Caudate nucleus (tissue), 63 donors: ENCODE measurements at places on chromosomes 4 and X.

- DNase-seq, result peak; percentile 53
Measured at GRCh38 chr4:55853484-55854046, at the start of gene EXOC1. Gene EXOC1 (plus strand): TSS chr4:55853648. CDS start chr4:55858324, 4,676 bp downstream.

DNA sequence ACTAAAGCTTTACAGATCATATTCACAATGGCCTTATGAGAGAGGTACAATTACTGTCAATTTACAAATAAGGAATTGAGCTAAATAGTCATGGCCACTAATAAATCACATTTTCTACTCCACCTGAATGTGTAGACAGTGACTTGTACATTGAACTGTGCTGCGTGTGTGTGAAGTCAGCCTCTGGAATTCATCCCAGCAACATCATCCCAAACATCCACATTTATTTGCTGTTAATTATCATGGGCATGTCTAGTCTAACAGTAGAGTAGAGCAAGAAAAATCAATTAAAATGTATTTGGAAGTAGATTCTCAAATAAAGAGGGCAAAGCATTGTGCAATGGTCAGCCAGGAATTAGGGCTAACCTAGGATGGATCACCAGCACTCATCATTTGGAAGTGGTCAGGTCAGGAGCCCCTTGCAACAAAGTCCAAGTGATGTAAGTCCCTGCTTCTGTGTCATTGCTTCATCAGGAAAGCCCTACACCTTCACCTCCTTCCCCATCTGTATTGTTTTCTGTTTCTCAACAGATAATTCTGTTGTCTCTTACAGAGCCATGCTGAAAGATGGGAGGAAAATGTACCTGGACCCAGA is 4.8 kb upstream of the PF4V1 start:
- no peak for DNase-seq

- no peak for DNase-seq
Measured at GRCh38 chr4:83074086-83074704, 39.2 kb downstream of the COPS4 start.

GRCh38 chrX:45295259-45295986 is 94.7 kb upstream of the DIPK2B start:
- DNase-seq, result no peak

- DNase-seq, result no peak
Measured at GRCh38 chr4:3338976-3339531, 46.2 kb downstream of the RGS12 start.

GRCh38 chr4:106240699-106241098 is 75.3 kb downstream of the TBCK start:
- no peak for DNase-seq

DNA sequence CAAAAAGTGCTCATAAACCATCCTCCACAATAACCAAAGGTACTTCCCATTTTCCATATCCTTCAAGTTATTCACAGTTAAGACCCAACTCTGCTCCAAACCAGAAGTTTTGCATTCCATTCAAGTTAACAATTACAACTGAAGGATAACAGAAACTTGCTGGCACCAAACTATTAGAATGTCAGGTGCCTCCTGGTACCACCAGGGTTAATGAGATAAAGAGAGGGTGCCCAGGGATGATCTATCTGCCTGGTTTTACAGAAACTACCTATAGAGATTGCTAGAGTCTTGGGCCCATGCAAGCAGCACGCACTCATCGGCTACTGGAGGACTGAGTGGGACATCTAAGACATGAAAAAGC is 114.6 kb downstream of the RBM47 start:
- no peak for DNase-seq

GRCh38 chr4:113433536-113434246 is 327.8 kb downstream of the CAMK2D start:
- DNase-seq, result no peak

- DNase-seq, result no peak
Measured at GRCh38 chr4:34644579-34645115, 1599.7 kb downstream of the ARAP2 start.

DNA sequence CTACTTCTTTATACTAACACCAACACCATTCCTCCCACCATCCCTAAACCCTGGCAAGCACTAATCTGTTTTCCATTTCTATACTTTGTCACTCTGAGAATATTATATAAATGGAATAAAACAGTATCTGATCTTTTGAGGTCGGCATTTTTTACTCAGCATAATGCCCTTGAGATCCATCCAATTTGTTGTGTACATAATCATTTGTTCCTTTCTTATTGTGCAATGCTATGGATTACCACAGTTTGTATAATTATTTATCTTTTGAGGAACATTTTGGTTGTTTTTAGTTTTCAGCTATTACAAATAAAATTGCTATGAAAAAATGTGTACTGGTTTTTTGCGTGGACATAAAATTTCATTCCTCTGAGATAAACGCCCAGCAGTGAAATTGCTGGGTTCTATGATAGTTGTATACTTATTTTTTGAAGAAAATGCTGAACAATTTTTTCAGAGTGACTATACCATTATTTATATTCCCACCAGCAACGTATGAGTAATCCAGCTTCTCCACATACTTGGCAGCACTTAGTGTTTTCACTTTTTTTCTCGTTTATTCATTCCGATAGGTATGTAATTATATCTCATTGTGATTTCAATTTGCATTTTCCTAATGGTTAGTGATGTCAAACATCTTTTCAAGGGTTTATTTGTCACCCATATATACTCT is 154.3 kb upstream of the DCAF8L1 start:
- no peak for DNase-seq

GRCh38 chr4:118948545-118949144 is 60.0 kb downstream of the SYNPO2 start:
- no peak for DNase-seq

- no peak for DNase-seq
Measured at GRCh38 chr4:69577245-69577644, 62.2 kb downstream of the UGT2A2 start.

DNA sequence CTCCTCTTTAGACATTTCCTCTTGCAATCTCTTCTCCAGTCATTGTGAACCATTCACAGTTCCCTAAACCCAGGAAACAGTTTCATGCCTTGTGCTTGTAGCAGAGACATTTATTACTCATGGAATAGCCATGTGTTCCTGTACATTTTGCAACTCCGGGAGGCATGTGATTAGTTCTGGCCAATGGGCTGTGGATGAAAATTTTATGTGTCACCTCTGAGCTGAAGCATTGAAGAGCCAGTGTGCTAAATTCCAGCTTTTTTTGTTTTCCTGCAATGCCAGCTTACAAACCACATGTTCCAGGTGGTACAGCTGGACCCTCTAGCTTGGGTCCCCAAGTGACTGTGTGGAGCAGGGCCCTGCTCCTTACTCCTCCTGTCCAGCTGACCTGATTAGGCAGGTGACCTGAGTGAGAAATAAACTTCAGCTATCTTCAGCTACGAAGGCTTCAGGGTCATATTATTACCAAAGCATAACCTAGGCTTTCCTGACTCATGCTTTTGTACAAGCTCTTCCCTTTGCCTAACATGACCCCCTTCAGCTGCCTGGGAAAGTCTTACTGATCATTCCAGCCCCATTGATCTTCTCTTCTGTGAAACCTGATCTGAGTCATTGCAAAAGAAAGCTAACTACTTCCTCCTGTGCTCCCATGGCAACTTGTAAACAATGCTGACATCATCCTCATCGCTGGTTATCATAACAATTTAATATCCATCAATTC is 200.4 kb downstream of the PTTG2 start:
- no peak for DNase-seq

GRCh38 chrX:141469469-141469868 is 115.1 kb downstream of the SPANXA1 start:
- DNase-seq, result no peak

- DNase-seq, result no peak
Measured at GRCh38 chr4:76951672-76952010, 2.1 kb downstream of the SEPTIN11 start.

GRCh38 chr4:139655116-139655515 is 10.5 kb upstream of the MGST2 start:
- no peak for DNase-seq

DNA sequence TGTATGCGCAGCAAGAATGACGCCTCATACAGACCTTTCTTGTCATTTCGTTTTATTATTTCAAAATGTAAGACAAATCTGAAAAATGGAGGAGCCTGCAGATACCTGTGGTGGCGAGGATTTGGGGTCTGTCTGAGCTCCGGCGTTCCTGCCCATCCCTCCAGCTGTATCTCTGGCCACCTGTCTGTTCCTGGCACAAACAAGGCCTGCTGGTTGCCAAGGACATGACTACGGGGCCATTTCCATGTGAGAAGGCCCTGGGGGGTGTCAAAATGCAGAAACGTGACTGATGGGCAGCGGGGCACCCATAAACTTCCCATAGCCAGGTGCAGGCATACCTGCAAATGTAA is 591 bp upstream of the TSPAN7 start:
- DNase-seq, result no peak

DNA sequence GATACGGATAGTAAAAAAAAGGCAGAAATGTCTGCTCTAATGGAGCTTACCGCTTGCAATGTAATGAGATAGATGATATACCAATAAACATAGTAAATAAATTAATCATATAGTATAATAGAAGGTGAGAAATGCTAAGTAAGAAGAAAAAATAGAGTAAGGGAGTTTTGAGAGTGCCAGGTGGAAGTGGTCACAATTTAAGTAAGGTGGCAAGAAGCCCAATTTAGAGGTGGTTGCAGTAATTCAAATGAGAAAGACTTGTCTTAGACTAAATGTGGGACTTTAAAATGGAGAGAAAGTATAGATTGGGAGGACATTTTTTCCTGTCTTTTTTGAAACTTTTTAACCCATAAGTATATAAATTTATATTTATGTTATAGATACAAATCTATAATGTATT is 26.0 kb downstream of the TBC1D19 start:
- DNase-seq, result no peak

- no peak for DNase-seq
Measured at GRCh38 chrX:109660435-109661143, 35.6 kb upstream of the KCNE5 start.

- no peak for DNase-seq
Measured at GRCh38 chr4:150425161-150425560, 156.8 kb upstream of the MAB21L2 start.

DNA sequence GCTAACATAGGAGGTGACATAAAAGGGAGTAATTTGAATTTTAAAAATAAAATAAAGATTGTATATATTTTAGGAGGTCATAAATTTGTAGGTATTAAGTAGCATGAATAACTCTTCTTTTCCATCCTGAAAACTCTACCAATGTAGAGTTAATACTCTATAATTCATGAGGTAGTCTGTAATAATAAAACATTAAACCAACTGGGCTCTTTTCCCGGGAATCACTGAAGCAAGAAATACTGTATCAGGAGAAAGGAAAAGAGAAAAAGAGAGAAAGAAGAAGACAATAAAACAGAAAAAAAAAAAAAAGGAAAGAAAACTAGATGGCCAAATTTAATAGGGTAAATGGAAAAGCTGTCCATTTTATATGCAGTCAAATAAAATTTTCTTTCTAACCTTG is 984.4 kb downstream of the CCSER1 start:
- DNase-seq, result no peak

GRCh38 chrX:16828124-16828908 is 41.8 kb downstream of the RBBP7 start:
- DNase-seq, result no peak

GRCh38 chrX:100315566-100315965 is 94.5 kb downstream of the PCDH19 start:
- DNase-seq, result no peak

DNA sequence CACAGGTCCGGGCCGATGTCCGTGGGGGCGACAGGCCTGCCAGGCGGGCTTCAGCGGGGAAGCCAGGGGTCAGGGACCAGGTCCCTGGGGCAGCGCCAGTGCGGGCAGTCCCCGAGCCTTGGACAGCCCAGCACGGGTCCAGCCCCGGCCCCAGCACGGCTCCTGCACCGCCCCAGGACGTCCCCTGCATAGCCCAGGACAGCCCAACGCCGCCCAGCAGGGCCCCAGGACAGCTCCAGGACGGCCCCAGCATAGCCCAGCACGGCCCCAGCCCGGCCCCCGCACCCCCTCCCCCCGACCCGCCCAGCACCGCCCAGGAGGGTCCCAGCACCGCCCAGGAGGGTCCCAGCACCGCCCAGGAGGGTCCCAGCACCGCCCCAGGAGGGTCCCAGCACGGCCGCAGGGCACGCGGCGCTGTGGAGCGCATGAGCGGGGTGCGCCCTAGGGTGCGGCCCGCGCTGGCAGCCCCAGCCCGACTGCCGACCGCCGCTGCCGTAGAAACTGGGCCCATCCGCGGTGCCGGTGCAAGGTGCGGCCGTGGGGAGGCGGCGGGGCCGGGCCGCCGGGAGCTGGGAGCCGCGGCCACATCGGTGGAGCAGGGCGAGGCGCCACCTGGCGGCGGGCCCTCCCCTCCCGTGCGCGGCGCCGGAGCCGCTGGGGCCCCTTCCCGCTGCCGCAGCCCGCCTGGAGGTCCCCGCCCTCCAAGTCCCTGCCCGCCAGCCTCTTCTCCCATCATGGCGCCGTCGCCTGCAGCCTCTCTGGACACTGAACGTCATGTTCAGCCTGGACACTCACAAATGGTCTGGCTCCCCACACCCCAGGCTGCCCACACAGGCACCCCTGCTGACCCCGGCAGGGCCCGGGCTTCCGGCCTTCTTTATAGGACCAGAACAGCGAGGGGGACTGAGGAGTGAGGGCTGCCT is 106.8 kb upstream of the NKX1-1 start:
- no peak for DNase-seq

- DNase-seq, result no peak
Measured at GRCh38 chrX:17375637-17376430, 834 bp downstream of the NHS start.

- no peak for DNase-seq
Measured at GRCh38 chr4:43855283-43855682, 593.3 kb downstream of the KCTD8 start.

GRCh38 chr4:23881052-23881501 is 8.8 kb downstream of the PPARGC1A start:
- DNase-seq, result no peak

DNA sequence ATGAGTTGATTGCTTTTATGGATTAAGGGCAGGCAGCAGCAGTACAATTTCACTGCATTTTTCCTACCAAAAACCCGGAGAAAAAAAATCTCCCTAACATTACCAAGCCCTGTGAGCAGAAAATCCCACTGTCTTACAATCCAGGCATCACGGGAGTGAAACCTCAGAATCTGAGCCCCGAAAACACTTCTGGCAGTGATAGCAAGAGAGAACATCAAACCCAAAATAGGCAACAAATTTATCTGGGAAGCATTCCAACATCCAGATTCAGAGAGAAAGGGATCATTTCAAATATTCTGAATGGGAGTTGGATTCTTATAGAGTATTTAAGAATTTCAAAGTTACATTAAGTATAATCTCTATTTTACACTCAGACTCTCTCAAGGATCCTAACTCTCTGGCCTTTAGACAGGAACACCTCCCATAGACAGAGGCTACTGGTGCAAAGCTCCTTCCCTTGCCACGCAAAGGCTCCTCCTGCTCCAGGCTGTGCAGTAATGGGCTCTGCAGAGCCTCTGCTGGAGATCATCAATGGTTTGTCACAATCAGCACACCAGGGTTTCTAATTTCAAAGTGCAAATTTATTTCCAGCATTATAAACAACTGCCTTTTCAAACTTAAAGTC is 256.9 kb downstream of the PARM1 start:
- no peak for DNase-seq

GRCh38 chr4:140993370-140993769 is 139.9 kb downstream of the RNF150 start:
- DNase-seq, result no peak

GRCh38 chr4:110087070-110087708 is 111.2 kb downstream of the ELOVL6 start:
- no peak for DNase-seq

- no peak for DNase-seq
Measured at GRCh38 chr4:109022961-109023360, 260.1 kb upstream of the ETNPPL start.
